NCI-H510A treated with DMSO at 0.1 percent for 48 hours (cell line): ENCODE measurements at places on chromosomes 1 and 21.

DNA sequence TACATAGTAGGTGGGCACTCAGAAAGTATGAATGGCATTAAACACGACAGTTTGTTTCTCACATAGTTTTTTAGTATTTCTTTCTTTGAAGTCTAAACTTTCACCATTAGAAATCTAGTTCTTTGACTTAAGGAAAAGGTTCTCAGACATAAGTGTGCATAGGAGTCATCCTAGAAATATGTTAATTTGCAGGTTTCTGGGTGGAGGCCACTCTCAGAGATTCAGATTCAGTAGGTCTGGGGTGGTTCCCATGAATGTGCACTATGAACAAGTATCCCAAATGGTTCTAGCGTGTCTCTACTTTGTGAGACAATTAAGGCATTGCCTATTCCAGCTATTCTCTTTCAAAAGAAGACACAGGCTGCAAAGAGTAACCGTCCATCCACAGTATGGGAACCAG lies 119.3 kb downstream of the NGF start:
- no peak for DNase-seq

DNA sequence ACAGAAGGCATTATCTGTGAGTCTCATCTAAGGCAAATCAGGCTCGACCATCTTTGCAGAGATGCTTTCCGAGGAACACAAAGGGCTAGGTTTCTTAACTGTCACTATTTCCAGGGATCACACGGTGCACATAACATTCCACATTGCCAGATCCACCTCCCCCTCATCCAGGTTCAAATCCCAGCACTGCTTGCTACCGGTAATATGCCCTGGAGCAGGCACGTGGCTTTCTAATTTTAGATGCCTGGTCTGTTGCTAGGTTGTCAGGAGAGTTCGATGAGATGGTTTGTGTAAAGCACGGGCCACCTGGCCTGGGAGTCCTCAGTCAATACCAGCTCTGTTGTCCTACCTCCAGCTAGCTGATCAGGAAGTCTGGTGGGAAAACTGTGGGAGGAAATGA lies 598.6 kb downstream of the NPHP4 start:
- DNase-seq, result no peak

GRCh38 chr1:45833361-45833760 lies 29.9 kb downstream of the MAST2 start:
- DNase-seq, result no peak

DNA sequence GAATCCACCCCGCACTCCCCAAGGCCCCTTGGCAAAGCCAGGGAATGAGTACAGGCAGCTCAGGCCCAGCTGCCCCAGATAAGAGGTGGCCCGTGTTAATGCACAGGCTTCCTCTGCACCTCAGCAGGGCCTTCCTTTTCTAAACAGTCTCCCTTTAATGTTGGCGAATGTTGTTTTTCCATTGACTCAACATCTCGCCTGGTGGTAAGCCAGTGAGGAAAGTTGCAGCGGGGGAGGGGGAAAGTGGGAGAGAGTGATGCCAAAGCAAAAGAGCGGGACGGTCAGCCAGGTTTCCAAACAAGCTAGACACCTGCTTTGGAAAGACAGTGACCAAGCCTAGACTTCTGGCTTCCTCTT lies 10.3 kb upstream of the PROX1 start:
- peak; percentile 30 for DNase-seq

DNA sequence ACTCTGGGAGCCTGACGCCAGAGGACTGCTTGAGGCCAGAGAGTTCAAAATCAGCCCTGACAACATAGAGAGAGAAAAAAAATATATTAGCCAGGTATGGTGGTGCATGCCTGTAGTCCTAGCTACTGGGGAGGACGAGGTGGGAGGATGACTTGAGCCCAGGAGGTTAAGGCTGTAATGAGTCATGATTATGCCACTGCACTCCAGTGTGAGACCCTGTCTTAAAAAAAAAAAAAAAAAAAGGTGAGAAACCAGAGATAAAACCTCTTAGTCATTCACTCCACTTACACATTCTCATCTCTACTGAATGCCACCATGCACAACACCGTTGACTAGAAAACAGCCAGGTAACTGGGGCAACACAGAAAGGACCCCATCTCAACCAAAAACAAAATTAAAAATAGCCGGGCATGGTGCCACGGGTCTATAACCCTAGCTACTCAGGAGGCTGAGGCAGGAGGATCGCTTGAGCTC lies 178.1 kb downstream of the SLC45A1 start:
- no peak for DNase-seq

- DNase-seq, result no peak
Measured at GRCh38 chr1:48017716-48018115, 20.5 kb upstream of the TRABD2B start.

DNA sequence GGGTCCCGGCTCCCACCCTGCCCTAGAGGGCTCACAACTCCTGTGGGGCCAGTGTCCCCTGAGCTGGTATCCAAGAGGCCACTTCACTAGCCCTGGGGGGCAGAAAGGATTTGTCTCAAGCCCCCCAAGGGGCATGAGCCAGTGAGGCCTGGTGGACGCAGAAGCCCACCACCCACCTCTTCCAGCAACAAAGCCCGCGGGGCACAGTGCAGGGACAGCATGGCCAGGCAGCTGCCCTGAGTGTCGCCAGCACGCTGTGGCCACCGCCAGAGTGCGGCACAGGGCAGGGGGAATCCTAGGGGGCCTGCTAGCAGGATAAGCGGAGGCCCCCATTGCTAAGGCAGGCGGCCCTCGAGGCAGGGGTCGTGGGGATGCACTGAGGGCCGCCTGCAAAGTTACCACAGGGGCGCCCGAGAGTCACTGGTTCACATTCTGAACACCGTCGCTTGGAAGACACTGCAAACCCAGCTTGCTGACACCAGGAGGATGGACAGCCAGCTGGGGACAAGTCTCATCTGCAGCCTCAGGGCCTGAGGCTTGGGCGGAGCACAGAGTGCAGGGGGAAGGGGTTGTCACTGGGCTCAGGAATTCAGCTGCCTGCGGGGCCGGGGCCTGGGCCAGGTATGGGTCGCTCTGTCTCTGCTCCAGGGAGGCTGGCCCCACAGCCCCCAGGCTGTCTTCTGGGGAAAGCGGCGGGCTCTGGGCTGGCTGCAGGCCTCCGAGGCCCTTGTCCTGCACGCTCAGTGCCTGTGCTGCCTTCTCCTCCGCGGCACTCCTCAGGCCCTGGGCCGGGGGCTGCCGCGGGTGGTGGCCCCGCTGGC lies 26.8 kb downstream of the SLC19A1 start:
- DNase-seq, result no peak
